ENCODE measurements at places on chromosomes 2 and 18. TPM values are rescaled to one million over a fixed set of nuclear protein-coding genes. Genes with fewer than 3 reads are reported as not detected.

EFHD1 gene
- 0.66 TPM for total RNA-seq

ITPRID2 gene
- total RNA-seq, result 109 TPM

RNF181 gene
- total RNA-seq, result 219 TPM

MOGAT1 gene
- total RNA-seq, result not detected

FOXI3 gene
- total RNA-seq, result not detected

MAP3K2 gene
- total RNA-seq, result 41.7 TPM

IL1RN gene
- not detected for total RNA-seq

SP110 gene
- 13.9 TPM for total RNA-seq

QPCT gene
- 7.1 TPM for total RNA-seq

TWIST2 gene
- 33.9 TPM for total RNA-seq

CACNB4 gene
- total RNA-seq, result not detected

SEH1L gene
- 61.2 TPM for total RNA-seq

ALLC gene
- total RNA-seq, result not detected

- H3K27me3 ChIP-seq, result no peaks in the 10 kb centered on the region
- H3K4me3 ChIP-seq, result no peak overlapping the region
- H3K27ac ChIP-seq, result peak overlapping the region; percentile 53
- DNase-seq, result peak; percentile 81
- peaks cover 20% of the 10 kb centered on the region for H3K4me1 ChIP-seq
Measured at GRCh38 chr2:42337356-42337820, 23.6 kb downstream of the COX7A2L start.

DNA sequence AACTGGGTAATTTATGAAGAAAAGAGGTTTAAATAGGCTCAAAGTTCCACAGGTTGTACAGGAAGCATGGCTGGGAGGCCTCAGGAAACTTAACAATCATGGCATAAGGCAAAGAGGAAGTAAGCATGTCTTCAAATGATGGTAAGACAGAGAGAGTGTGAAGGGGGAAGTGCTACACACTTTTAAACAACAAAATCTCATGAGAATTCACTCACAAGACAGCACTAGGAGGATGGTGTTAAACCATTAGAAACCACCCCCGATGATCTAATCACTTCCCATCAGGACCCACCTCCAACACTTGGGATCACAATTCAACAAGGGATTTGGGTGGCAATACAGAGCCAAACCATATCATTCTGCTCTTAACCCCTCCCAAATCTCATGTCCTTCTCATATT, 34.9 kb downstream of the CFAP210 start:
- no peak overlapping the region for H3K27ac ChIP-seq
- no peak overlapping the region for H3K4me3 ChIP-seq
- H3K36me3 ChIP-seq, result no peaks in the 10 kb centered on the region
- no peak for DNase-seq
- H3K4me1 ChIP-seq, result no peaks in the 10 kb centered on the region

DNA sequence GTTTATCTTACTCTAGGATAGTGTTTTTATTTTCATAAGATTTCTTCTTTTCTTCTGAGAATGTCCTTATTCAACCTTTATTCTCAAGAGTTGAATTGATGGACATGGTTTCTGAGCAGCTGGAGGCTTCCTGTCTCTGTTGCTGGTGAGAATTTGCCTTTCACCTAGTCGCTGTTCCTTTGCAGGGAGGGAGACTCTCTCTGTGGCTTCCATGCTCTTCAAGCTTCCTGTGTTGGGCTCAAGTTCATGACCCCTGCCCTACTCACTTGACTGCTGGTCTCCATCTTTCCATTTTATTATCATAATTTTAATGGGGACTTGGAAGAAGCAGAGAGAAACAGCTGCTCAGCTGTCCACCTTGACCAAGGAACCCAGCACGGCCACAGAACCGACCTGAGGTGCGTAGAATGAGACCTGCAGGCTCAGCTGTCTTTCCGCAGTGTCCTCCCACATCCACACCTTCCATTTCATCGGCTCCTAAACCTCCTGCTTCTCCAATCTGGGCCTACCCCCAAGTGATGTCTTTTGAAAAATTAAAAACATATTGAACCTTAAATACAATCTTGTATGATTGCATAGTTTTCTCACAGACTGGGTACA, 24.2 kb downstream of the TMEM18 start:
- H3K4me1 ChIP-seq, result no peaks in the 10 kb centered on the region
- no peaks in the 10 kb centered on the region for H3K36me3 ChIP-seq
- H3K27me3 ChIP-seq, result no peaks in the 10 kb centered on the region

GRCh38 chr2:200786423-200786822, 25.3 kb upstream of the BZW1 start:
- DNase-seq, result no peak
- H3K36me3 ChIP-seq, result no peaks in the 10 kb centered on the region
- H3K4me3 ChIP-seq, result no peak overlapping the region
- peak overlapping the region; percentile 71 for H3K27ac ChIP-seq
- peaks cover 42% of the 10 kb centered on the region for H3K4me1 ChIP-seq

GRCh38 chr2:149098701-149099100, 60.2 kb downstream of the LYPD6B start:
- no peak overlapping the region for H3K27ac ChIP-seq
- H3K36me3 ChIP-seq, result no peaks in the 10 kb centered on the region
- H3K4me3 ChIP-seq, result no peak overlapping the region
- no peak for DNase-seq
- H3K4me1 ChIP-seq, result peaks cover 37% of the 10 kb centered on the region

DNA sequence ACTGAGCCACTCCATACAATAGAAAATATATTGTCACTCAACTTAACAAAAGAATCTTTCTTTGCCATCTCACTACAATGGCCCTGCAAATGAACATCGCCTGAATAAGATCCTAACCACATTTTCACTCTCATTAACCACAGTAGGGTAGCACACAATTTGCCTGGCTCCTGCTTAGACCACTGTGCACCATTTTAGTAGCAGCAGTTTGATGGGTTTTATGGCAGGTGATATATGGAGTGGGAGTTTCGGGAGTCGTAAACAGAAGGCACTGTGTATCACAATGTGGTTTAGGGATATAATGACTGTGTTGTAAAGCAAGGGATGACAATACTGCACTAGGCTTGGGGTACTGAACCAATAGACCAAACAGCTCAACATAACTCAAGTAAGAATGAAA, 617.4 kb downstream of the BCL11A start:
- H3K4me1 ChIP-seq, result no peaks in the 10 kb centered on the region
- H3K27me3 ChIP-seq, result no peaks in the 10 kb centered on the region
- no peaks in the 10 kb centered on the region for H3K36me3 ChIP-seq
- no peak overlapping the region for H3K27ac ChIP-seq

- peaks cover 11% of the 10 kb centered on the region for H3K4me1 ChIP-seq
- no peaks in the 10 kb centered on the region for H3K27me3 ChIP-seq
- no peak for DNase-seq
- no peaks in the 10 kb centered on the region for H3K36me3 ChIP-seq
- H3K4me3 ChIP-seq, result no peak overlapping the region
Measured at GRCh38 chr2:10352361-10352760, 49.7 kb downstream of the HPCAL1 start.

GRCh38 chr2:129905664-129906081, 73.8 kb upstream of the RAB6C start:
- no peaks in the 10 kb centered on the region for H3K36me3 ChIP-seq
- peaks cover 5% of the 10 kb centered on the region for H3K27me3 ChIP-seq
- H3K27ac ChIP-seq, result no peak overlapping the region
- DNase-seq, result no peak

DNA sequence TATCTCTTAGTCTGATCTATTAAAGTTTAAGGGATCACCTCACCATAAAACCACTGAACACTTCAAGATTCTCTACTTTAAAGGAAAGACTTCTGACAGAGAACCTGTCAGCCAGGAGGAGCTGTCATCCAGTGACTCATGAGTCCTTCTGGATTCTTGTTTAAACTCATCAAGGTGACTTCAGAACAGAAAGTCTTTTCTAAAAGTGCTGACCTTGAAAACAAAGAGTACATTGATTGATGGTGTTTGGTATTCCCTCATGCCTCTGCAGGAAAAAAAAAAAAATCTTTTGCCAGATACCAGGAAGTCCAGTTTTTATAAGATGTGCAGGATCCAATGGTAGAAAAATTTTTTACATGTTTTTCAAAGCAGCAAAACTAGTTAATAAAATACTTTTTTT, 12.3 kb downstream of the DSG2 start:
- H3K36me3 ChIP-seq, result no peaks in the 10 kb centered on the region
- H3K4me1 ChIP-seq, result peaks cover 48% of the 10 kb centered on the region
- H3K27ac ChIP-seq, result no peak overlapping the region

- H3K4me1 ChIP-seq, result 0 out of 2 replicates have a peak, but pooled peaks cover 3% of the 10 kb centered on the region
- DNase-seq, result no peak
- H3K27me3 ChIP-seq, result no peaks in the 10 kb centered on the region
- H3K27ac ChIP-seq, result no peak overlapping the region
- H3K36me3 ChIP-seq, result no peaks in the 10 kb centered on the region
Measured at GRCh38 chr2:223538920-223539440, 63.2 kb downstream of the SCG2 start.

DNA sequence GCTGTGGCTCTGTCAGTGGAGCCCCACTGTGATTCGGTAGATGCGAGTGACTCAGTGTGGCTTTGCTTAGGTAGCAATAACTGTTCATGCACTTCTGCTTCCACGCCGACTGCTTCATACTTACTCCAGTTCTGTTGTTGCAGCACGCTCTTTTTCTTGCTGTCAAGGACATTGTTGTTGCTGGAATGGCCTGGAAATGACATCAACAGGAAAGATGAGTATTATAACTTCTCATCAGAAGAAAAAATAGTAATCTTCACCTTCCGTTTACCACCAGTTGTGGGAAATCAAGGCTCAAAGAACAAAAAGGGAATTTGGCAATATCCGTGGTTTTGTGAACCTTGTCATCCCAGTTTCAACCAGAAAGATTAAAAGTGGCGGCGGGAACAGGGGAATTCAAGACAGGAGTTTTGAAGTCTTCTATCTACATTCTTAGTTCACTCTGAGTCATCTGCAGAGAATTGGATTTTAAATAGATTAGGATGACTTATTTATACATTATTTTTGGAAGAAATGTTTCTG, 8.3 kb downstream of the TM4SF20 start:
- peak; percentile 58 for DNase-seq
- peaks cover 31% of the 10 kb centered on the region for H3K4me1 ChIP-seq
- no peak overlapping the region for H3K4me3 ChIP-seq
- peak overlapping the region; percentile 74 for H3K27ac ChIP-seq
- H3K27me3 ChIP-seq, result no peaks in the 10 kb centered on the region
- no peaks in the 10 kb centered on the region for H3K36me3 ChIP-seq

GRCh38 chr2:137118140-137118539, 352.8 kb downstream of the THSD7B start:
- H3K4me3 ChIP-seq, result no peak overlapping the region
- peak overlapping the region; percentile 1 for H3K27ac ChIP-seq
- peaks cover 48% of the 10 kb centered on the region for H3K4me1 ChIP-seq
- no peak for DNase-seq
- H3K27me3 ChIP-seq, result no peaks in the 10 kb centered on the region
- H3K36me3 ChIP-seq, result no peaks in the 10 kb centered on the region

GRCh38 chr2:36616947-36617346, 19.0 kb upstream of the FEZ2 start:
- DNase-seq, result no peak
- H3K27ac ChIP-seq, result no peak overlapping the region
- H3K4me1 ChIP-seq, result no peaks in the 10 kb centered on the region
- H3K4me3 ChIP-seq, result no peak overlapping the region
- no peaks in the 10 kb centered on the region for H3K27me3 ChIP-seq

- no peak overlapping the region for H3K4me3 ChIP-seq
- H3K27me3 ChIP-seq, result peaks cover 14% of the 10 kb centered on the region
- H3K36me3 ChIP-seq, result no peaks in the 10 kb centered on the region
- no peak overlapping the region for H3K27ac ChIP-seq
- no peak for DNase-seq
- H3K4me1 ChIP-seq, result no peaks in the 10 kb centered on the region
Measured at GRCh38 chr2:241897231-241897916, 27.8 kb downstream of the RTP5 start.

DNA sequence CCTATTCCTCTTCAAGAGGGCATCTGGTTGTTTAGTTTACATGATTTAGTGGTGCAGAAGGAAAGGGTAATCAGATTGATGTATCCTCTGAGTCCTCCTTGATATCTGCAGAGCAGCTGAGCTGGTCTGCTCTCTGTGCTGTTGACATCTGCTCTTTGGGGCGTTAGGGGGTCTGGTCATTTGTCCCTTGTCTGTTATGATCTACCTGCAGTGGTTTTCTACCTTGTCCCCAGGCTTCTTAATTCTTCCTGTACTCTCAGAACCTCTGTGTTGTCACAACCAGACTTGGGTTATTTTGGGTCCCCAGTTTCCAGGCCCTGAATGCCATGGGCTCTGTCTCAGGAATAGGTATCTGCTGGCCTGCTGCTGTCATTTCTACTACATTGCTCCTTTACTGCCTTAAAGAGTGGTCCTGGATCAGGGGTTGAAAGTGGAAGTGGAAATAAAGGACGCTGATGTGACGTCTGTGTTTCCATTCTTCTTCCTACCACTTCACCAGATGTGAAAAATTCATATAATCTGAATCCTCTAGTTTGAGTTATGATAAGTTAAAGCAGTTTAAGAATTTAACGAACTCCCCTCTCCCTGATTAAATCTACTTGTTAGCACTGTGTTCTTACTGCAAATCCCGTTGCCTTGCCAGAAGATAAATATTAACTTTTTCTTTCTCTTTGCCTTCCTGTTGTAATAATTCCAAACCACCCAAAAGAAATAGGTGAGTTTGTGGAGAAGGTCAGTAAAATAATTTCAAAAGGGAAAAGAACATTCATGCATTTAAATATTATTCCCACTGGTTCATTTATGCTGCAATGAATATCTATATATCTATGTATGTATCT, 16.6 kb upstream of the CPS1 start:
- no peak overlapping the region for H3K4me3 ChIP-seq
- no peaks in the 10 kb centered on the region for H3K4me1 ChIP-seq
- peaks cover 4% of the 10 kb centered on the region for H3K27me3 ChIP-seq
- DNase-seq, result no peak
- H3K27ac ChIP-seq, result no peak overlapping the region

DNA sequence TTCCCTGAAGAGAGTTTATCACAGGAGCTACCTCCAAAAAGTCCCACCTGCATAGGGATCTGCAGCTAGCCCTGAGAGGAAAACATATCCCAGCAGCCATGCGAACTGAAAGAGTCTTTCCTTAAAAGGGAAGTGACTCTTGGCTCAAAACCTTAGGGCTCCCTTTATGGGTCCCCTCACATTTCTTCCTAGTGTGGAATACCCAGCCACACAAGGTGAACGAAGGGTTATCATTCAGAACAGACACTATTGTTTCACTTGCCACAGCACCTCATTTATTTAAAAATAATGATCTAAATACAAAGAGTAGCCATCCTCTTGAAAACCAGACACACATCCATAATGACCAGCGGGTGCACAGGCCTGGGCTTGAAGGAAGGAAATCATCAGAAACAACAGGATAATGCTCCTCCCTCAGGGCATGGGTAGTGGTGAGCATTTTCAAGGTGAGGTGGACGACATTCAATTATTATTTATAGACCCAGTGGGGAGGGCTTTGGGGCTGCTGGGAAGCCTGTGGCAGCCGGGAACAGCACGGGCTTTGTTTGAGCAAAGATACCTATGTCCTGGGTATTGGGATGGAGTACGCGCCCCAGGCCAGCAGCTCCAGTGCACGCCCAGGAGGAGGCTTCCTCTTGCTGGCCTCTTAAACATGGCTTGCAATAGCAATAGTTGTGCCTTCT, 119.0 kb upstream of the ITGA6 start:
- H3K27me3 ChIP-seq, result no peaks in the 10 kb centered on the region
- no peaks in the 10 kb centered on the region for H3K36me3 ChIP-seq
- H3K4me3 ChIP-seq, result no peak overlapping the region
- H3K4me1 ChIP-seq, result no peaks in the 10 kb centered on the region
- DNase-seq, result no peak

- H3K36me3 ChIP-seq, result no peaks in the 10 kb centered on the region
- 0 out of 2 replicates have a peak, but pooled peaks cover 6% of the 10 kb centered on the region for H3K27me3 ChIP-seq
Measured at GRCh38 chr2:175606010-175606841, 395.8 kb downstream of the LNPK start.

GRCh38 chr2:166373951-166374350, 1.8 kb downstream of the SCN9A start:
- H3K36me3 ChIP-seq, result no peaks in the 10 kb centered on the region
- H3K27ac ChIP-seq, result no peak overlapping the region
- DNase-seq, result peak; percentile 77
- peaks cover 28% of the 10 kb centered on the region for H3K4me1 ChIP-seq
- H3K27me3 ChIP-seq, result no peaks in the 10 kb centered on the region

Data from SJSA1 (cell line).